Central memory CD8-positive, alpha-beta T cell (primary cell): ENCODE measurements at places on chromosomes 2 and 18.

- DNase-seq = no peak
Observed at GRCh38 chr2:156435396-156435717, 822 bp upstream of the GPD2 start.

- no peak for DNase-seq
Observed at GRCh38 chr2:177241711-177242120, 22.8 kb downstream of the NFE2L2 start.

DNA sequence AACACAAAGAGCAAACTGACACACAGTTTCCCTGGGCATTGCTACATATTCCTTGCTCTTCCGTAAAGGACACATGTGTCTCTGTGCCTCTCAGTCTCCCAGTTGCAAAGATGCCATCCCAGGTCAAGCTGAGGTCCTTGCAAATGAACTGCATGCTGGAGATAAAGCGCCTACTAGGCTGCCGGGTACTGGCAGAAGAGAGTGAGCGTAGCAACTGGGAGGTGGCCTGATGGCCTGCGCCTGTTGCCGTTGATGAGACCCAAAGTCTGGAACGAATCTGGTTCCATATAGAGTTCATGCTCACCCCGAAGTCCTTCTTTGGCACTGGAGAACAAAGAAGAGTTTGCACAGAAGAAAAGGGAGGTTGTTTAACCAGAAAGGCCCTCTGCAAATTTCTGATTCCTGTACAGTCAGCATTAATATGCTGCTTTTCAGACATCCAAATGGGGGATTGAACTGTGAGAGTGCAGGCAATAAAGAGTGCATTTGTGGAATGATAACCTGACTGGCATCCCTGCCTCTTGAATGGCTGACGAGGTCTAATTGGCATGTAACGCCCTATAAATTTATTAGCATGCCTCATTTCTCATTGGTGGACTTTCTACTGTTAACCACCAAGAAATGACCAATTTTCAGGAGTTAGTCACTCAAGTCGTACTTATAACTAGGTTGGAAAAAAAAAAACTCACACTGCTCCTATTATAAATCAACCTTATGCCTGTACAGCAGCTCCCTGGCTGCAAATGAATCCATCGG is 78.7 kb downstream of the GBX2 start:
- DNase-seq = no peak

- no peak for DNase-seq
Observed at GRCh38 chr2:234292962-234293243, 204.0 kb downstream of the ARL4C start.

- no peak for DNase-seq
Observed at GRCh38 chr2:195891081-195891480, 177.6 kb downstream of the DNAH7 start.

DNA sequence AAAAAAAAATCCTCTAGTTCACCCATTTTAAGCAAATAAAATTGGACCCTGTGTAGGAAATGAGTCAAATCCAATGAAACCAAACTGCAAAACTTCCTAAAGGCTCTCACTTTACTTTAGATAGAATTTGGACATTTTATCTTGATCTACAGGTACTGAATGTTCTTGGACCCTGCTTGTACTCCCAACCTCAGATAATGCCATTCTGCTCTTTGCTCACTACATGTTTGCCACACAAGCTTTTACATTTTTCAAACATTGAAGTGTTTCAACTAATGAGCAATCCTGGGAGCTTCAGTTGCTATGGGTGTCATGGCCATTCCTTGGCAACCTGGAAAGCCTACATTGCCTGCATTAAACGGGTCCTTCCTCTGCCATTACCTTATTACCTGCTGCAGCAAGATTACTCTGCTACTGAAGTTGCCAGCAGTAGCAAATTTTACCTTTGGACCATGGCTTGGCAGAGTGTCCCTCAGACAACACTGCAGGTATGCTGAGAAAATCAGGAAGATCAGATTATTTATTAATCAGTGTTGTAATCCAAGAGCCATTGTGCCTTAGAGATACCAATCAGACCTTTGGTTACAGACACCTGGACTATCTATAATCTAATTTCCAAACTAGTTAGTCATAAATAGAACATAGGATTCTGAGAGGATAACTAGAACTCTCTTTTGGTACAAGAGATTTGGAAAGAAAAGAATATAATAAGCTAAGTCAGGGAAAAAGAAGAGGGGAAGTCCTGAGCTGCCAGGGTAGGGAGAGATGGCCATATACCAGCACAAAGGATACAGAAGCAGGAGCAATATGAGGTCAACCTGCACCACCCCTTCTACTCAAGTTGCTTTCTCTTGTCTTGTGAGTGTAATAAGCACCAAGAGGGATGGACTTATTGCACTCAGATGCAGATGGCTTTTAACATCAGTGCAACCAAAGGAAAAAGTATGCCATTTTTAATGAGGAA is 293.3 kb upstream of the TFPI start:
- no peak for DNase-seq

DNA sequence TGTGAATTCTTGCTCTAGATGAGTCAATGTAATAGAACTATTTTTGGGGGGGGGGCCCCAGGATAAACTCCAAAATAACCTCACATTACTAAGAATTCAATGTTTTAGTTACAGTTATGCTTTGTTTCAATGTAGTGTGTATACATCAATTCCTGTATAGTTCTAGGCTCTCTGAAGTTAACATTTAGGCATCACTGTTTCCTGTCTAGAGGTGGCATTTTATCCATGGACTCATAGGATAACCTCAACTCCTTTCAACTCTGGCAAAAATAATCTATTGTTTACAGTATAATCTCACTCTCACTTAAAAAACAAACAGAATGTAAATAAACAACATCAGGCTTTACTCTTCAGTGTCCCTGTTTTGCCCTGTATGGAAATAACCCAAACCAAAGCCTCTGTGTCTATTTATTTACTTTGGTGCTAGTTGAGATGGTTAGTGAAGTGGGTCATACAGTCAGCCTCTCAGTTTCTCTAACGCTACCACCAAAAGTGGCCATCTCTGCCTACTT is 79.3 kb upstream of the MMADHC start:
- DNase-seq = no peak

GRCh38 chr2:36889795-36890194 is 76.5 kb downstream of the STRN start:
- DNase-seq = no peak

DNA sequence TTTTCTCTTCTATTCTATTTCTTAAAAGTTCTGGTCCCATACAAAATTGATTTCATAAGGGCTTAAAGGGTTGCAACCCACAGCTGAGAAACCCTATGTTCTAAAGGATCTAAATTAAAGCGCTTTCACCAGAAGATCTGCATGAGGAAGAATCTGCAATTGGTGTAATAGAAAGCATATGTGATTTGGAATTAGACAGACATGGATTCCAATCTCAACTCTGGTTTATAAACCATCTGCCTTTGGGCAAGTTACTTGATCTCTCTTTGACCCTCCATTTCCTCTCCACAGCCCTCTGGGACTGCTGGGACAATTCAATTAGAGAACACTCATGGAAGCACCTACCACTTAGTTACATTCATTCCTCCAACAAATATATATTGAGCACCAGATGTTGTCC is 178.7 kb downstream of the ANTXR1 start:
- no peak for DNase-seq

DNA sequence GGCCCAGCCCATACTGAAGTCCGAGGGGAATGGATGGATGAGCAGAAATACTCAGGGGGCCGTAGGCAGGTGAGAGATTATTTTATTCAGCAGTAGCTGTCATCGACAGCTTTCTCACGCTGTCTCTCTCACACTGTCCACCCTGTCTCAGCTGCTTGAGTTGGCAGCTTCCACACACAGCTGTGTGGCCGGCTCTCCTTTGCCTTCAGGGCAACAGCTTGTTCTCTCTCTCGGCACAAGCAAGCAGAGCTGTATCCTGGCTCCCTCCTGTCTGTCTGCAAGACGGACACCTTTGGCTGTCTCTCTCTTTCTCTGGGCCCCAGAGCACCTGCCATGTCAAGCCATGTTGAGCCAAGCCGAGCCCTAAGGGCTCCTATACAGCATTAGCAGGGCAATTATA is 9.8 kb upstream of the PAPOLG start:
- no peak for DNase-seq

GRCh38 chr2:144032566-144032965 is 487.4 kb downstream of the ZEB2 start:
- no peak for DNase-seq

DNA sequence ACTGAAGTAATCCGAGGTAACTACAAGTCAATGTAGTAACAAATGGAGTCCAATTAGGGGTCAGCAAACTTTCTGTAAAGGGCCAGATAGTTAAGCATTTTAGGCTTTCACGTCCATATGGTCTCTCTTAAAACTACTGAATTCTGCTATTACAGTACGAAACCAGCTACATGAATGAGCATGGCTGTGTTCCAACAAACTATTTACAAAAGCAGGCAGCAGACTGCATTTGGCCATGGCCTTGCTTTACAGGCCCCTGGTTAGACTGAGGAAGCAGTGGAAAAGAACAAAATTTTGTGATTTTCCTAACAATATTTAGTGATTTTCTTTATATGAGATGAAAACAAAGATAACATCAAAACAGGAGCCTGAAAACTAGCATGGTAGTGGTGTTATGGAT is 64.0 kb downstream of the RTN4 start:
- DNase-seq = no peak

DNA sequence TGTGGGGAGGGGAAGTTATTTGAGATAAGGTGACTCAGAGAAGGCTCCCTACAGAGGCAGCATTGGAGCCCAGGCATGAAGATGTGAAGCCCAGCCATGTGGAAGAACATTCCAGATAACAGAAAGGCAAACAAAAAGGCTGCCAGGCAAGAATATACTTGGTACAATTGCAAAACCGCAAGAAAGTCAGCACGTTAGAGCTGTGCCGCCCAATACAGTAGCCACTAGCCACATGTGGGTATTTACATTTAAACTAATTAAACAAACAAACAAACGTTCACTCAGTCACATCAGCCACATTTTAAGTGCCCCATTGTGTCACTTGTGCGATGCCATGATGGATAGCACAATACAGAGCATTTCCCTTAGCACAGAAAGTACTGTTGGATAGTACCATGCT is 179.6 kb downstream of the SATB2 start:
- no peak for DNase-seq

- DNase-seq = no peak
Observed at GRCh38 chr2:194867328-194867727, 789.7 kb upstream of the SLC39A10 start.

GRCh38 chr18:58060254-58060653 is 16.2 kb downstream of the NEDD4L start:
- DNase-seq = no peak

GRCh38 chr2:65662654-65663432 is 230.4 kb upstream of the SPRED2 start:
- no peak for DNase-seq

GRCh38 chr2:240209493-240209892 is 69.0 kb upstream of the OTOS start:
- no peak for DNase-seq

GRCh38 chr18:31482051-31482450 is 15.9 kb upstream of the DSG2 start:
- no peak for DNase-seq

DNA sequence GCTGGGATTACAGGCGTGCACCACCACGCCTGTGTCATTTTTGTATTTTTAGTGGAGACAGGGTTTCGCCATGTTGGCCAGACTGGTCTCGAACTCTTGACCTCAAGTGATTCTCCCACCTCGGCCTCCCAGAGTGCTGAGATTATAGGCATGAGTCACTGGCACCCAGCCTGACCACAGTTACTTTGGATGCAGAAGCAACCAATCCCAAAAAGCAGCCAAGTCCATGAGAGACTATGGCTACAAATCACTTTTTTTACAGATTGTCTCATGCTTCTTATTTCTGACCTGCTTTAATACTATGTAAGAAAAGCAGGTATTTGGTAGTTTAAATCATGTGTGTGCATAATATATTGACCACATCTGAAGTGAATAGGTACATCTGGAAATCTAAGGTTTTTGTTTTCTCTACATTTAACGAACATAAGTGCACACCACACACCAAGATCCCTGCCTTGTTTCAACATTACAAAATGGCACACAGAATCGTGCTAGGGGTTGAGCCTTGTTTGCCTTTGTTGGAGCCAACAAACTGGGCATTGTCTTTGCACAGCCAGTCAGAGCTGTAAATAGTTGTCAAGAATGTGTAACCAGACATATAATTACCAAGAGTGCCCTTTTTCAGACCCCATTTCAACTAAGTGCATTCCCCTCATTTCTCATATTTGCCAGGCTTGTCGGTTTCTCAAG is 18.3 kb upstream of the MAP4K4 start:
- no peak for DNase-seq

DNA sequence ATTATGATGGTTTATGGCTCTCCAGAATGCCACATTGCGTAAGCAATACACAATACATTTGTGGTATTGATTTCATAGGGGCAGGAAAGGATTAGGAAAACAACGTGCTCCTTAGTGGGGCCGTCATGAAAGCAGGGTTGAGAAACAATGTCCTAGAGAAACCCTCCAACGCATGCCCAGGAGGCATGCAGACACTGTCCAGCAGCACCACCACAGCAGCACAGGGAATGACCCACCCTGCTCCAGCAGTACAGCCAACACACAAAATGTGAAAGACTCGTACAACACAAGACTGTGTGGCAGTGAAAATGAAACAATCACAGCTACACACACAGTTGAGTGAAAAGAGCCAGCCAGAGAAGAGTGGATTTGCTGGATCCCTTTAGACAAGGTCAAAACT is 66.3 kb downstream of the FAM168B start:
- no peak for DNase-seq

- DNase-seq = no peak
Observed at GRCh38 chr18:48858676-48859075, 92.1 kb downstream of the SMAD7 start.

- DNase-seq = no peak
Observed at GRCh38 chr2:32484937-32485336, 128.1 kb downstream of the BIRC6 start.

GRCh38 chr2:162365392-162365791 is 21.5 kb downstream of the GCA start:
- DNase-seq = no peak

GRCh38 chr2:238771639-238772038 is 76.2 kb upstream of the TWIST2 start:
- DNase-seq = no peak

DNA sequence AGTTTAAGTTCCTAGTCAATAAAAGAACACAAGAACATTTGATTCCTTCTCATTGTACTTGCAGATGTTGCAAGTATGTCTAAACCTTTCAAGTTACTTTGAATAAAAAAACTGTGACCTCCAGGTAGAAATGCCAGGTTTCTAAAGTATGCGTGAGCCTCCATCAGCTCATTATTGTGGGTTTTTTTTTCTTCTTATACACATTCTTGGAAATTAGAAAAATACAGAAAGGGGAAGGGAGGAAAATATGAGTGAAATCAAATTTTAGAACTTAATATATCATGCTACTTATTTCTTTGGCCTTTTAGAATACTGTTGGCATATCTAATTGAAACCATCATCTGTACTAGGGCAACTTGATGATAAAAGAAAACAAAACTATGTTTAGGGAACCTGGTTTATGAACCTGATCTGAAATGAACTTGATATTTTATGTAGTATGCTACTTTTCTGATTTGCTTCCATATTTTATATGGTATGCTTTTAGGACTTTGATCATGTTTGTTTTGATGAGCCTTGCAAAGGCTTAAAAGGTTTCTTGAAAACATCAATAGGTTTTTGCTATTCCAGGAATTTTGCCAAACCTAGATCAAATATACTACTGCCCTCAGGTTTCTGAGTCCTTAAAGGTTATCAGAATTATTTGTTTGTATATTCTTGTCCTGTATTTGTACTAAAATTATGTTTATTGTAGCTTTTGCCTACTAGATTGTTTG is 130.7 kb upstream of the MAP3K20 start:
- no peak for DNase-seq
